ENCODE measurements at places on chromosomes 4 and X.
A peak's percentile ranks its signal among the peaks of the same experiment; 100 is the strongest.

GRCh38 chr4:6256141-6256540 is 13.5 kb upstream of the WFS1 start:
- DNase-seq, result no peak

GRCh38 chr4:57214654-57215411 is 104.6 kb upstream of the IGFBP7 start:
- DNase-seq, result no peak

- no peak for DNase-seq
Measured at GRCh38 chr4:145887241-145887991, 51.2 kb downstream of the ZNF827 start.

- DNase-seq, result no peak
Measured at GRCh38 chr4:173333658-173334084, 487 bp downstream of the HMGB2 start.

GRCh38 chr4:39446842-39447573 is 11.7 kb downstream of the RPL9 start:
- DNase-seq, result peak; percentile 65

- no peak for DNase-seq
Measured at GRCh38 chr4:76736414-76736813, 161.5 kb downstream of the SOWAHB start.

GRCh38 chr4:16227462-16227868 is 1.2 kb upstream of the TAPT1 start:
- DNase-seq, result no peak

- DNase-seq, result no peak
Measured at GRCh38 chrX:41692162-41692749, 3.5 kb downstream of the GPR34 start.

- no peak for DNase-seq
Measured at GRCh38 chrX:94914235-94914634, 1240.2 kb downstream of the FAM133A start.

GRCh38 chr4:176779421-176779820 is 13.3 kb downstream of the VEGFC start:
- DNase-seq, result no peak

GRCh38 chr4:150773729-150774449 is 191.9 kb downstream of the MAB21L2 start:
- DNase-seq, result no peak

GRCh38 chr4:162610116-162610515 is 446.3 kb upstream of the FSTL5 start:
- no peak for DNase-seq

GRCh38 chr4:166315721-166316467 is 442.9 kb downstream of the TLL1 start:
- DNase-seq, result no peak

DNA sequence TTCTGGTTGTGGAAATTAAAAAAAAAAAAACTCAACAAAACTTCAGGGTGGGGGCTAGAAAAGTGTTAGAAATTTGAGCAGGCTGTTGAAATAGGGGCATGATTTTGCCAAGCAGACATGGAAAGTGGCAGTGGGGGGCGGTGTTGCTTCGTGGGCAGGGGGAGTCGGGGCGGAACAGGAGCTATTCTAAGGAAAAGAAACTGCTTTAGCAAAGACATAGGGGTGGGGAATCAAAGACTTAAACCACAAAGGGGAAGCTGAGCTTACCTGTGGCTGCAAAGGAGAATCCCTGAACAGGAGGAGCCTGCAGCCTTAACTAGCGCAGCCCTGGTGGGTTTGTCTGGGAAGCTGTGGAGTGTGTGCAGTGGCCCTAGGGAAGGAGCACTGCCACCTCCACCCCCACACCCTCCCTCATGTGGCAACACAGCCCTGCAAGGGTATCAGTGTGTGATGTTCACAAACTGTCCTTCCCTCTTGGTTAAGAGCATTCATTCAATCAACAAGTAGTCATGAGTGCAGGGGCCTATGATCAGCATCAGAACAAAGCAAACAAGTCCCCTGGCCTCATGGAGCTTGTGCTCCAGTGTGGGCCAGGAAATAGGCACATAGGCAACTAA is 20.5 kb downstream of the SEL1L3 start:
- DNase-seq, result no peak

DNA sequence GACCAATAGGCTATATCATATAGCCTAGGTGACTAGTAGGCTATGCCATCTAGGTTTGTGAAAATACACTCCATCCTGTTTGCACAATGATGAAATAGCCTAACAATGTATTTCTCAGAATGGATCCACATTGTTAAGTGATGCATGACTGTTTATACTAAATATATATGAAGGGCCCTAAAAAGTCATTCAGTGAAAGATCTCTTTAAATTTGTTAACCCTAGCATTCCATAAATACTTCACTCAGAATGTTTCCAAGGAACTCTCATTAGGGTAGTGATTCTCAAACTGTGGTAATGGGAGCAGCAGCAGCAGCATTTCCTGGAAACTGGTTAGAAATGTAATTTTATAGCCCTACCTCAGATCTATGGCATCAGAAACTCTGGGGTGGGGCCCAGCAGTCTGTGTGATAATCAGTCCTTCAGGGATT is 74.9 kb downstream of the PRRG1 start:
- DNase-seq, result no peak

GRCh38 chrX:97397371-97397770 is 513.7 kb downstream of the RPA4 start:
- DNase-seq, result no peak

- no peak for DNase-seq
Measured at GRCh38 chr4:113531572-113531971, 230.0 kb downstream of the CAMK2D start.

- no peak for DNase-seq
Measured at GRCh38 chr4:40583850-40584439, 45.7 kb downstream of the RBM47 start.

- no peak for DNase-seq
Measured at GRCh38 chrX:140918398-140919038, 83.9 kb upstream of the SPANXB1 start.

- DNase-seq, result no peak
Measured at GRCh38 chrX:16870862-16871815, 977 bp upstream of the RBBP7 start.

DNA sequence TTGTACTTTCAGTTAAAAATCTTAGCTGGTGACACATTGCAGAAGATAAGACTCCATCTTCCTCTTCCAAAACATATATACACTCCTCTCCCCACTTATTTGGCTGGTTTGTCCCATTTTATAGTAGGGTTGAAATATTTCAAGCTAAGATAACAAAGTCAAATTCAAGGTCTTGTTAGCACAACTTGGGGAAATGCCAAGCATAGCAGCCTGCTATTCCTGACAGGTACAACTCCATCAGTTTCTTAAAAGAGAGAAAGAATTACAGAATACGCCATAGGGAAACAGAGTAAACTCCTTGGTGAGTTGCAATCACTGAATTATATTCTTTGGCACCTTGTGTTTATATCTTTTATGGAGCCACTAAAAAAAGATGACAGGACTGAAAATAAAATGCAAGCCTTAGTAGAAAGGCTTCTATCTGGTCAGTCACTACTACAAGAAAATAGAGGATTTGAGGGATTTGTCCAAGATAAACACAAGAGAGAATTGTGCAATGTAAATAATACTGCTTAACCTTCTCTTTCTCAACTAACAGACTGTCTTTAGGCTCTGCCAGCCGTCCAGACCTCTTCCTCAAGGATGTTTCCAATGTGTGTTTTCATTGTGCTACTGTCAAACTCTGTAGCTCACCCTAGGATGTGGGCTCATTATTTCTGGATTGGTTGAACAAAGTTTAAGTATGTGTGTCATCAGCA is 170.3 kb downstream of the VEGFC start:
- DNase-seq, result no peak

- no peak for DNase-seq
Measured at GRCh38 chr4:99264927-99265326, 25.9 kb downstream of the ADH1A start.

DNA sequence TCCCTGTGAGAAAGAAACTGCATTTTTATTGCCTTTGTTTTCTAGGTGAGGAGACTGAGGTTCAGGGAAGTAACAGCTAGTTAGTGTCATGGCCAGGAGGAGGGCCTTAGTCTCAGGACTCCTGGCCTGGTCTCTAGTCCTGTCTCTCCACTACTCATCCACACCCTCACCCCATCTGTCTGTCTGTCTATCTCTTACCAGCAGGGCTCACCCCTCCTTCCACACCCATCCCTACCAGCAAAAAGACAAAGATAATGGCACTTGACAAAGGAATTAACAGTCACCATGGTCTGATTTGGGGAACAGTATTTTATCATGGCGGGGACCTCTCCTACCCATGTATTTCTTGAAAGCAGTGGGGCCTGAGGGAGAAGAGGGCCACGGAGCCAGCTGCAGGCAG is 125.8 kb downstream of the REPS2 start:
- no peak for DNase-seq

DNA sequence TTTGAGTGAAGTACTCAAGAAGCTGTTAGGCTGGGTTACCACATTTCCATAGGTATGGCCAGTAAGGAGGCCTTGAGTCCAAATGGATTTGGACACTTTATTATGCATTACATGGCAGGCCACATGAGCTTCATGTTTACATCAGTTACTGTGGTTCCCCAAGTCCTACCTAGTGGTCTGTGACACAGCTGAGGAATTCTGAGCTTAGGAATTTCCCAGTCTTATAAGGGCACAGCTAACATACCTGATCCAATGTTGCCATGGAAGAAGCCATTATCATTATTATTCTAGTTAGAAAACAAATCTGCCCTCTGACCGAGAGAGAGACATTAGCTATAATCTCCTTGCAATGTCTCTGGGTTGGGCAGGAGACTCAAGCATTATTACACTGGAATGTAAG is 174.4 kb upstream of the NUDT10 start:
- DNase-seq, result no peak

GRCh38 chr4:113316879-113317278 is 267.4 kb downstream of the ANK2 start:
- DNase-seq, result peak; percentile 18

DNA sequence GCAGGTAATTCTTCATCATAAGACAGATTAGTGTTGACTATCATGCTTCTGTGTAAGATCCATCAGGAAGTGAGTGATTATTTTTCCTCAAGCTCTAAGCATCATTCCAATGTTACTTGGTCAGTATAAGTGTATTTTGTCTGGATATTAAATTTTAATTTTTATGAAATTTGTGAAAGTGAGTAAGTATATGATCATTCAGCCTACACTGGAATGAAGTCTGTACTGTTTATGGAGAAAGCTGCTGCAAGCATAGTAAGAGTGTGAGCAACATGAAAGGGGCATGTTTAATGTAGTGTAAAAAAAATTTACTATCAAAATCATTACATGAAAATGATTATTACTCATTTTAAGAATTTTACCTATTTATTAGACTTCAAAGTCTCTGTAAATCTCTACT is 84.8 kb downstream of the IL15 start:
- no peak for DNase-seq

- no peak for DNase-seq
Measured at GRCh38 chr4:3854661-3855060, 88.5 kb downstream of the ADRA2C start.

DNA sequence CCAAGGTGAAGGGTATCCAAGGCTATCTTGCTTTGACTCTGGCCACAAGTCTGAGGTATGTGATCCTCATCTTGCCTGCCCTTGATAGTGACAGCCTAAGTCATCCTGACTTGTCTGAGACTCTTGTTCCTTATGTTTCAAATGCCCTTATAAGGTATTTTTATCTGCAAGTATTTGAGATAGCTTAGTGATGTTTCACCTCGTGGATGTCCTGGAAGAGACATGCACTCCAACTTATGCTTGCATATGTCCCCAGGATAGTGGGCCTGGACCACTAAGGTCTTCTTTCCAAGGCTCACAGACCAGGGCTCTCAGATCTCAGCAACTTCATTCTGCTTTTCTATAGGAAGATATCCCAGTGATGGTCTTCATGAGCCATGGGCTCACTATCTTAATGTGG is 120.5 kb upstream of the WDR1 start:
- DNase-seq, result no peak

- DNase-seq, result no peak
Measured at GRCh38 chr4:38128478-38129459, 168.6 kb downstream of the PTTG2 start.

GRCh38 chr4:185740471-185740873 is 71.5 kb downstream of the SORBS2 start:
- no peak for DNase-seq

GRCh38 chr4:158164768-158165213 is 8.0 kb downstream of the GASK1B start:
- DNase-seq, result no peak

DNA sequence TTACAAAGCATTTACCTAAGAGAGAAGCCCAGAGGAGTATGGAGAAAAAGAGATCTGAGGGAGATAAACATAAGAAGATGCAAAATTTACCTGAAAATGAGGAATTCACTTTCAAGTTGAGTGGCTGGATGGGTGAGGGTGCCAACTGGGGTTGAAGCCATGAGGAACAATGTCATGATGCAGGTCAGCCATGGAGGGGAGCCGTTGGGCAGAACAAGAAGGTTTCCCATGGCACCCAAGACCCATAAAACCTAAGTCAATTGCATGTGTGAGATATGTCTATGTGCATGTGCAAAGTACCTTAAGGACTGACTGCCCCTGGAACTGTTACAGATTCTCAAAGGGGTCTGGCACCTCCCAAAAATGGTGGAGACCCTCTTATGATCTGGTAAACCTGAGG is 46.6 kb upstream of the PRRG1 start:
- no peak for DNase-seq

DNA sequence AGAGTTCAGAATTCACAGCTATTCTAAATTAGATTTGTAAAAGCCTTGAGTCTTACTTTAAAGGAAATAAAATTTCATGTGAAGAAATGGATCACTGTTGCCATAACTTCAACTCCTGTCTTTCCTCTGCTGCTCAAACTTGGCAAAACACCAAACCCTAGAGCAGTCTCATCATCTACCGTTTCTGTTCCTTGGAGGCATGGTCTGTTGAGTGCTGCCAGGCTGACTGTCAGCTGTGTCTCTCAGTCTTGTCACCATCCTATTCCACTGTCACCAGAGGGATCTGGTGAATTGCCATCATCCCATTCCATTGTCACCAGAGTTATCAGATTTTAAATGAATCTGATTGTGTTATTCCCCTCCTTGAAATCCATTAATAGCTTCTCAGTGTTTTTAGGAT is 55.6 kb downstream of the STIM2 start:
- DNase-seq, result no peak

DNA sequence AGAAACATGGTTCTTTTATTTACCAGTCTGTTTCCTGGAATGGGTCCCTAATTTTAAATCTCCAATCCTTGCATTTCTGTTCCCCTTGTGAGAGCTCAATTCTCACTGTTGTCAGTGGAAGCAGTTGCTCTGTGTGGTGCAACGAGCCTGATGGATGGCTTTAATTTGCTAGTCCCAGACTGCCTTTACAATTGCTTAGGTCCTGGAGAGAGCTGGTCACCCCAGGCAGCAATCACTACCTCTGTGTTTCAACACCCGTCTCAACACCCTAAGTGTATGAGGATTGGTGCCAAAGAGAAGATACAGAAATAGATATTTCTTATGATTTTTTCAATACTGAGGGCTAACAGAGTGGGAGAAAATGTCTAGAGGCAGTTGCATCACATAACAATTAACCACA is 873.8 kb downstream of the GLUD2 start:
- no peak for DNase-seq

Data from GM18507 (cell line).